ENCODE measurements at places on chromosomes 6 and 20.

DNA sequence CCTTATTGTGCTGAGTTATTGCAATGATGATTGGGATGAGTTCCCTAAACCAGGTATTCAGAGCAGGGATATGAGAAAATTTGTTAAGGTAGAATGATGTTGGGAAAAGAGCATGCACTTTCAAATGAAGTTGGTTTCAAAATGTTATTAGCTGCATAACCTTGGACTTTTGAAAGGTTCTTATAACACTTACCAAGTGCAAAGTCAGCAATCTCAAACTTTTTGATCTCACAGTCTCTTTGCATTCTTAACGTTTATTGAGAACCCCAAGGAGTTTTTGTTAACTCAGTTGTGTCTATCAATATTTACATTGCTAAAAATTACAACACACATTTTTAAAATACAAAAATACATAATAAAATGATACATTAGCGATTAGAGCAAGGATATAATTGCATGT is 802.4 kb downstream of the PHF3 start:
- DNase-seq, result no peak

- no peak for DNase-seq
Observed at GRCh38 chr6:82779041-82779440, 286.6 kb downstream of the UBE3D start.

GRCh38 chr6:13372076-13372475 is 43.7 kb upstream of the TBC1D7 start:
- no peak for DNase-seq

- DNase-seq, result no peak
Observed at GRCh38 chr20:21739682-21740081, 34.2 kb downstream of the PAX1 start.

DNA sequence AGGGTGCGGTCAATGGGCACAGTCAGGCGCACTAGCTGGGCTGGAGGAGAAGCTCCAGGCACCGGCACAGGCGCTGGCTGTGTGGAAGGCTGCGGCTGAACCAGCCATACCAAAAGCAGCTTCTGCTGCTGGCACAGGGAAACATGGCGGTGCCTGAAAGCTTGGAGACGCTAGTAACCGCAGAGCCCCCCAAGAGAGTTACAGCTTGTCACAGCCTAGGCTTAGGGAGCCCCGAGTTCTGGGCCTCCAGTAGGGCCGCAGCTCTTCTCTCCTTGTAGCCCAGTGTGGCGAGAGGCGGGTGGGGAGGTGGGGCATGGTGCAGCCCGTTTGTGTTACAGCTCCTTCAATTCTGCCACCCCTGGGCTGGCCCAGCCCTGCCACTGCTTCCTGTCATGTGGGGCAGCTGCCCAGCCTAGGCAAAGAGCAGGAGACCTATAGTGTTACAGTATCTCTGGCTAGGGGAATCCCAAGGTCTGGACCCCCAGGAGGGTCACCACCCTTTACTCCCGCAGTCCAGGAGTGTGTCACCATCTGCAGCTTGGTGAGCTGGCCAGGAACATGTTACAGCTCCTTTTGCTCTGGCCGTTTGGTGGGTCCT is 58.6 kb upstream of the MANEA start:
- DNase-seq, result no peak

- no peak for DNase-seq
Observed at GRCh38 chr20:31474097-31474436, 860 bp downstream of the DEFB124 start.

- DNase-seq, result no peak
Observed at GRCh38 chr20:33273117-33273851, 9.7 kb upstream of the BPIFB1 start.

Measured in NCI-H1436 treated with DMSO at 0.1 percent for 48 hours (cell line).